ENCODE measurements at places on chromosomes 5 and 9.

GRCh38 chr9:134600836-134601638 lies 40.6 kb upstream of the COL5A1 start:
- DNase-seq, result no peak

DNA sequence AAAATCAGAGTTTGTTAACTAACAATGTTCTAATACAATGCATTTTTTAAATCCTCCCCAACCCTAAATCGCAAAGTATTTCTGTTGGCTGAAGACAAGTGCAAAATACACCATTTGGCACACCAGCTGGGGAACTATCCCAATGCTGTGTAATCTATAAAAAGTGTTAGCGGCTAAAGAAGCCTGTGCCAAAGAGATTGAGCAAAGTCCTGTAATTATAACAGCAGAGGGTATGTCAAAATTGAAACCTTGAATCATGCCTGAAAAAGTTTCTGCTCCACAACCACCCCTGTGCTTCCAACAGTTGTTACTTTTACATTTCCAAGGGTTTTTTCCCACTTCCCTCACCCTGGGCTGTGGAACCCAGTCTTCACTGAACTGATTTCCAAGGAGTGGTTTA lies 83.1 kb upstream of the PLPP6 start:
- no peak for DNase-seq

DNA sequence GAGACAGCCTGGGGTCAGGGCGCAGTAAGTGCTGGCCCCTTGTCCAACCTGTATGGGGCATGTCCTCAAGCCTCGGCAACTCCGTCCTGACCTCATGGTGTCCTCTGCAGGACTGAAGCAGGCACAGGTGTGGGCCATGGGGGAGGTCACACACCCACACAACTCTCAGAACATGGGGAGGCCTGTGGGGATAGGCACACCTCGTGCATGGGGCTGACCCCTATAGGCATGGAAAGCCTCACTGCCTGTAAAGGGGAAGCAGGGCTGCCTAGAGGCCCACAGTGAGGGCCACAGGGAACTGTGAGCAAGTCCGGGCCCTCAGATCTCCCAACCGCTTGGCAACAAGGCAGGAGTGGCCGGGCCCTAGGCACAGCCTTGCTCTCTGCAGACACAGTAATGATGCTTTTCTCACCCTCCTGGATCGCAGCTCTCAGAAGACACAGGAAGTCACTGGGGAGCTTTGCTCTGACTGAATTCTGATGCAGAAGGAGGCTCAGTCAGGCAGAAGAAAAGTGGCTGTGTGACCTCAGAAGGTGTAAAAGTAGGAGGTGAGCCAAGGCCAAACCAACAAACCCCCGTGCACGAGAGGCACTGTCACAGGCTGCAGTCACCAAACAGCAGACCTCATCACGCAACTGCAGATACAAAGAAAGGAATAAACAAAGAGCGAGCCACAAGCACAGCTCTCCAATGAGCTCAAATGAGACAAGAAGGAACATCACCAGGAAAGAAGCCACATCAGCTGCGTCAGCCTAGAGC lies 5.4 kb downstream of the IPPK start:
- peak; percentile 10 for DNase-seq

DNA sequence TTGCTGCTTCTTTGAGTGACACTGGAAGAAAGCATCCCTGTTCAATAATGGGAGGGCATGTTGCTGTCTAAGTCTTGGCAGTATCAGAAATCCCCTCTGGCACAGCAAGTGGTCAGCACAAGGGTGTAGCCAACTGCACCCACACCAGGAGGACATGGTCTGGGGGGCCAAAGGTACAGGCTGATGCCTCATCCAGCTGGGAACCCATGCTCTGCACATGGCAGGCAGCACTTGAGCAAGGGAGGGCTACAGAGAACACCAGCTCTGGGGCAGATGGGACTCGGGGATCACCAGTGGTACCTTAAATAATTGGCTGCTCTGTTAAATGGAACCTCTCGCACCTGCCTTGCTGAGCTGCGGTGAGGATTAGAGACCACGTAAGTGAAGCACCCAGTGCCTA lies 265.2 kb downstream of the SYK start:
- DNase-seq, result no peak

DNA sequence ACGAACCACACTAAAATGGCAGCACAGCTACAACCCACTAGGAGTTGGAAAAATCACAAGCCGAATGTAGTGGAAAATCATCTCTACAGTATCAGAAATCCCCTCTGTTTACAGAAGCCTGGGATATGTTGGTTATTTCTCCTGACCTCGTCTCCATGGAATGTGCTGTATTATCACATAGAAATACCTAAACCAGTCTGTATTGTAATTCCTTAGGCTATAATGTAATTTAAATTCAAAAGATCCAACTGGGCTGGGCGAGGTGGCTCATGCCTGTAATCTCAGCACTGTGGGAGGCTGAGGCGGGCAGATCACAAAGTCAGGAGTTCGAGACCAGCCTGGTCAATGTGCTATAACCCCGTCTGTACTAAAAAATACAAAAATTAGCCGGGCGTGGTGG lies 244.8 kb upstream of the MPDZ start:
- DNase-seq, result peak; percentile 19

- no peak for DNase-seq
These were observed 1.1 kb upstream of the ANKS6 start for GRCh38 chr9:98797491-98797890.

DNA sequence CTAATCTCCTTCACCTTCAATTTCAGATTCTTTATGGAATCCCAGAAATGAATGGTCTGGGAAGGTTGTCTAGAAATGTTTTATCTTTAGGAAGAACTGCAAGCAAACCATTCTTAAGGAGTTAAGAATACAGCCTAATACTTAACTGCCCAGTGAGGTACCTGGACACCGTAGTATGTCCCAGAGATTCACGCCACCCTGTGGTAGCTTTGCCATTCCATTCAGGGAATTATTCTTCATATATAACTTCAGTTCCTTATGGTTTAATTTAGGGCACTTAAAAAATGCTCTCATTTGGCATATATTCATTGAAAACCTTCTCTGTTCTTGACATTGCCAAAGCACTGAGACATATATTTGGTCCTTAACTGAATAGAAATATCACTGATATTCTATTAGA lies 49.7 kb downstream of the ACTBL2 start:
- no peak for DNase-seq

DNA sequence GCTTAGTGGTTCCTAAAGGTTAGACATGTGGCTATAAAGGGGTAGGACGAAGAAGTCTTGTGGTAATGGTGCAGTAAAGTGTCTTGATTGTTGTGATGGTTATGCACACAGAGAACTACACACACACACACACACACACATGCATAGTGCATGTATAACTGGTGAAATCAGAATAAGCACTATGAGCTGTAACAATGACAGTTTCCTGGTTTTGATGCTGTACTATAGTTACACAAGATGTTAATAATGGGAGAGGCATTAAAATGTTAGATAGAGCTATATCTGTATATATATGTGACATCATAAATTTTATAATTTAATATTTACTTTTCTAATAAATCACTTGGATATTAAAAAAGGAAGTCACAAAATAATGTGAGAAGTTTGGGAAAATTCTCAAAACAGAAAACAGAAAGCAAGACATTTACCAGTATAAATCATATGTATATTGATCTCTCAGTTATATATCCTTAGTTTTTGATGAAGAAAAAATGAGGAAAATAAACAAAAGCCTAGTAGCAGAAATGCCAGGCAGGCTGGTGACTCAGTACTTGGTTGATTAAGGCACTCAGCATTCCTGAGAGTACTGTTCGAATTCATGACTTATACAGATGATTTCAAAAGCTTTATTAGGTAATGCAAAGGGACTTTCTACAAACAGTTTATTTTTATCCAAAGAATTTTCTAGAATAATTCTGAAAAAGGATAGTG lies 350.5 kb upstream of the DAB2 start:
- peak; percentile 85 for DNase-seq

GRCh38 chr5:171762903-171763302 lies 22.7 kb upstream of the SMIM23 start:
- no peak for DNase-seq

GRCh38 chr9:91359083-91359482 lies 2.6 kb downstream of the AUH start:
- no peak for DNase-seq

DNA sequence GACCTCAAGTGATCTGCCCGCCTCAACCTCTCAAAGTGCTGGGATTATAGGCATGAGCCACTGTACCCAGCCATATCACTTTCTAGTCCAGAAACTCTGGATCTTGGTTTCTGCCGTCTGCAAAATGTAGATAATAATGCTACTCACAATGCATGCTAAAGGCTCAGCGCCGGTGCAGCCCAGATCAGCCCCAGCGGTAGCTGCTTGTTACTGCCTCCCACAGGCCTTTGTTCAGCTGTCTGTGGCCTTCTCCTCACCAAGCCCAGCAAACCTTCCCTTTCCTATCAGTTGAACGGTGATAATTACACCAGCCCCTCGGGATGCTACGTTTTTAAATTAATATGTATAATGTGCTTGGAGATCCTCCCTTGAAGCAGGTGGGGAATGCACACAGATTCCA lies 26.2 kb upstream of the MSX2 start:
- no peak for DNase-seq

DNA sequence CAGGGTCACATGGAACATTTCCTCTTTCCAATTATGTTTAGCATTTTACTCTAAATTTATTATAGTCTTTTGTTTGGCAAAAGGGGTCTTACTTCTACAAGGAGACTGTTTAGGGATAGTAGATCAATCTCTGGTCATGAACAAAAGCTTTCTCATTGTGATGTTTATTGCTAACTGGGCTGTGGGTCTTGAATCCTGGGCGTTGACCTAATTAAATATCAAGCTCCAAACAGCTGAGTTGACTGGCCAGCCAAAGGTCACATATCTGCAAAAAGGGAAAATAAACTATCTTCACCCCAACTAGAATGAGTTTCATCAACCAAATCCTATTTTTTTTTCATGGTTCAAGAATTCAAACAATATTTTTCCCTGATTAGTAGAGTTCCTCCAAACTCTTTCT lies 245.4 kb upstream of the TUT7 start:
- no peak for DNase-seq

- DNase-seq, result no peak
These were observed 10.1 kb downstream of the KCNV2 start for GRCh38 chr9:2727374-2727773.

DNA sequence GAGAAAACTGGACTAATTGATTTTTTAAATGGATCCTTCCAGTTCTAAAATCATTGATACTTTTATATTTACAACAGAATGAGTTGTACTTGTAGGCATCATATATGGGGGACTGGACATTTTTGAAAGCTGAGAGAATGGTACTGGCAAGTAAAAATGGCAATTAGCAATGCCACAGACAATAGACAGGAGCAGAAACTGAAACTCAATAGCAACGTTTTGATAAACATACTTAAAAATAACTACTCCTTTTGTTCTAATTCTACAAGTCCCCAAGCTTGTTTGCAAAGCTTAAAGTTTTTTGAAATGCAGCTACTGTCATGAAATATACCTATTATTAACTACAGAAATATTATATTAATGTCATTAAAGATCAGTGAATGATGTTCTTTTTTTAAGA lies 52.8 kb upstream of the FBXL7 start:
- DNase-seq, result no peak

- DNase-seq, result no peak
These were observed 426.3 kb upstream of the FAM174A start for GRCh38 chr5:100108883-100109282.

DNA sequence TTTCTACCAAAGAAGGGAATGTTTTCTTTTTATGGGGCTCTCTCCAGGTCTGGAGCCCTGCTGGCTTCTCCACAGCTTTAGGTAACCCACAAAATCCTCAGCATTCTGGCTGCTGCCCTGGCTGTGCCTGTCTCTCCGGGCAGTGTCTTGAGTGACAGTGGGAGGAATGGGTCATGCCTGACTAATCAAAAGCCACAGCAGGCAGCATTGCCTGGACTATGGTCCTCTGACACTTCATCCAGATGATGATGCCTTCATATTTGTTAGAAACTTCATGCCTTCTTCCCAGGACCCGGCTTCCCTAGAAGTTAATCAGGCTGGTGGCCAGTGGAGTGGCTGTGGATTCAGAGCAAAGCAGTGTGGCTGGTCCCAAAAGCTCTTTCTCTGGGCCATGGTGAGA lies 32.2 kb upstream of the TGFBI start:
- DNase-seq, result peak; percentile 84

DNA sequence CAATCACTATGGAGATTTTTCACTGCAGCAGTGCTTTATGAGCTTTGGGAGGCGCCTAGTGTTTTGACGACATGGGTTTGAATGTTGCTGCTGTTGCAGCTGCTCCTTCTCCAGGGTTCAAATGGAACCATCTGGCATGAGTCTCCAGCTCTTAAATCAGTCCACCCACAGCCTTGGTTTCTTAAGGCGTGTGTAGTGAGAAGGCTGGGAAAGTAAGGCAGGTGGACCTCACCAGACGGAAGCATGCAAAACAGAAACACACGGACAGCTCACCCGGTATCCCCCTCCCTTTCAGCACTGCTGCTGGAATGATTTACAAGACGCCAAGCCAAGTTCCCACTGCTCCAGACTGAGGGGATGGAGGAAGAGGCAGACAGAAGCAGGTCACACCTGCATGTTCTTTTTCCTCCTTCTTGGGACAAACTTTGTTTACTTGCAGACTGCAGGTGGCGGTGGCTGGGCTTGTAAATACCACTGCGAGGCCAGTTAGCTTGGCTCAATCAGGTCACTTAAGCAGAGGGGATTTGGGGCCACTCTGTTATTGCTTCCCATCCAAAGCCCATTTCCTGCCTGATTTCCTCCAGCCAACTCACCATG lies 47.4 kb downstream of the ADAM19 start:
- DNase-seq, result peak; percentile 29

DNA sequence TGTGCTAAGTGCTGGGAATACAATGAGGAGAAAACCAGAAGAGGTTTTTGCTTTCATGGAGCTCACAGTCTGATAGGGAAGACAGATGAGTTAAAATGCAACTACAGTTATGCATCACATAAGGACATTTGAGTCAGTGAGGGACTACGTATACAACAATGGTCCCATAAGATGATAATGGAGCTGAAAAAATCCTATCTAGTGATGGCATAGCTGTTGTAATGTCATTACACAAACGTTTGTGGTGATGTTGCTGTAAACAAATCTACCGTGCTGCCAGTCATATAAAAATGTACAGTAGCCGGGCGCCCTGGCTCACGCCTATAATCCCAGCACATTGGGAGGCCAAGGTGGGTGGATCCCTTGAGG lies 110.1 kb upstream of the RAD23B start:
- DNase-seq, result no peak

DNA sequence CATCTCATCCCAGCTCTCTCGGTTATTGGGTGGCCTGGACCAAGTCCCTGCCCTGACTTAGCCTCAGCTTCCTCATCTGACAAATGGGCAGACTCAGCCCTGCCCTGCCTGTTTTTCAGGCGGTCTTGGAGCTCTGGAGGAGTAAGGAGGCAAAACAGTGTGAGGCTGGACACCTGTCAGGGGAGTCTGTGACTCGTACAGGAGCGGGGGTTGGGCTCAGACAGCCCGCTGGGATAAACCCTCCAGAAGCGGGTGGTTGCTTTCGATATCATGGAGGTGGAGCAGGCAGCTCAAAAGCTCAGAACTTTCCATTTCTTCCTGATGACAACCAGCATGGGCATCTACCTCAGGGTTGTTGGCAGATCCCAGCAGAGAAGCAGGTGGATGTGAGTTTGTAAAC lies 72.9 kb upstream of the GGTA1 start:
- no peak for DNase-seq

GRCh38 chr9:123860603-123861002 lies 69.3 kb downstream of the DENND1A start:
- DNase-seq, result no peak
